Cardiac ventricle fibroblast (primary cell): ENCODE measurements at places on chromosomes 11 and 22. TPM values are rescaled to one million over a fixed set of nuclear protein-coding genes. Genes with fewer than 3 reads are reported as not detected.

Gene CHID1
- 110 and 127 TPM in 2 replicates for total RNA-seq

Gene SHANK3
- total RNA-seq = 2.4 and 2.6 TPM in 2 replicates

Gene SSTR3
- total RNA-seq = not detected in 2 replicates

Gene RAB36
- total RNA-seq = 1.4 and 4.4 TPM in 2 replicates

Gene UBASH3B
- total RNA-seq = 2.0 and 2.6 TPM in 2 replicates

Gene KIRREL3
- total RNA-seq = not detected in 2 replicates

Gene ART1
- not detected in 2 replicates for total RNA-seq

Gene GRM5
- not detected in 2 replicates for total RNA-seq

Gene ZNF214
- 1.00 and 2.0 TPM in 2 replicates for total RNA-seq

Gene C22orf31
- total RNA-seq = not detected in 2 replicates

Gene C22orf42
- total RNA-seq = not detected in 2 replicates

Gene PIH1D2
- 0.87 and 1.8 TPM in 2 replicates for total RNA-seq

Gene RDX
- total RNA-seq = 45.4 and 71.7 TPM in 2 replicates

Gene OR4A47
- total RNA-seq = not detected in 2 replicates

Gene CHST1
- total RNA-seq = 74.1 and 83.0 TPM in 2 replicates

Gene SPA17
- 1.7 and 2.1 TPM in 2 replicates for total RNA-seq

Gene GSC2
- total RNA-seq = not detected in 2 replicates

Gene PLA2G6
- total RNA-seq = 12.3 and 18.7 TPM in 2 replicates

Gene SEC14L6
- total RNA-seq = 0.25 TPM in 1 of 2 replicates, not detected in the other

Gene OR51B4
- total RNA-seq = not detected in 2 replicates

Gene LDHAL6A
- total RNA-seq = not detected in 2 replicates

Gene TSPAN32
- total RNA-seq = not detected in 2 replicates

Gene UBQLN3
- 0.24 TPM in 1 of 2 replicates, not detected in the other for total RNA-seq

Gene FAM168A
- 25.0 and 29.2 TPM in 2 replicates for total RNA-seq

Gene ANKK1
- total RNA-seq = not detected in 2 replicates

Gene MMP10
- 0.19 TPM in 1 of 2 replicates, not detected in the other for total RNA-seq

Gene TNNT3
- total RNA-seq = 2.9 and 7.9 TPM in 2 replicates

Gene ABTB2
- total RNA-seq = 1.2 and 1.7 TPM in 2 replicates

Gene TKFC
- 29.1 and 33.9 TPM in 2 replicates for total RNA-seq

Gene GSTT2
- not detected in 2 replicates for total RNA-seq
